ENCODE measurements at places on chromosomes 4 and X. TPM values are rescaled to one million over a fixed set of nuclear protein-coding genes. Genes with fewer than 3 reads are reported as not detected.

Gene MAGEA6
- polyA plus RNA-seq: not detected

Gene XG
- not detected for polyA plus RNA-seq

Gene PAGE2
- polyA plus RNA-seq: not detected

Gene SPOCK3
- polyA plus RNA-seq: not detected

Gene IL2
- polyA plus RNA-seq: not detected

Gene CCDC110
- polyA plus RNA-seq: 3.1 TPM

Gene FRMPD3
- polyA plus RNA-seq: not detected

Gene NSUN7
- 0.17 TPM for polyA plus RNA-seq

Gene GAGE12H
- not detected for polyA plus RNA-seq

Gene FAM184B
- polyA plus RNA-seq: not detected

Gene ABLIM2
- not detected for polyA plus RNA-seq

Gene FAT4
- not detected for polyA plus RNA-seq

Gene EPHA5
- polyA plus RNA-seq: not detected

Gene PGAM4
- 0.19 TPM for polyA plus RNA-seq

Gene TMEM33
- polyA plus RNA-seq: 35.6 TPM

Gene EXOC1L
- not detected for polyA plus RNA-seq

Gene SLC25A53
- polyA plus RNA-seq: 4.5 TPM

Gene ZNF141
- 10.8 TPM for polyA plus RNA-seq

Gene TREX2
- polyA plus RNA-seq: 0.33 TPM

Gene ABHD18
- 8.7 TPM for polyA plus RNA-seq

Gene RRH
- polyA plus RNA-seq: not detected

Gene REPS2
- 2.1 TPM for polyA plus RNA-seq

Gene UGT2B10
- not detected for polyA plus RNA-seq

Gene MAGEB2
- polyA plus RNA-seq: not detected

Gene RENBP
- not detected for polyA plus RNA-seq

Gene MED12
- 10.5 TPM for polyA plus RNA-seq

Gene NAAA
- polyA plus RNA-seq: 3.6 TPM

Gene PDE6B
- 6.4 TPM for polyA plus RNA-seq

Gene L1CAM
- polyA plus RNA-seq: 0.05 TPM

Gene IL2RG
- 257 TPM for polyA plus RNA-seq

Gene VCX3A
- polyA plus RNA-seq: not detected

Gene SPANXC
- polyA plus RNA-seq: not detected

Gene USP17L20
- not detected for polyA plus RNA-seq

Gene MAGEA1
- not detected for polyA plus RNA-seq

Gene MAGEC3
- not detected for polyA plus RNA-seq

Gene ADH1B
- polyA plus RNA-seq: not detected

Gene GAGE1
- polyA plus RNA-seq: not detected

Gene KLKB1
- polyA plus RNA-seq: not detected

Gene HS6ST2
- not detected for polyA plus RNA-seq

Gene RPS6KA6
- polyA plus RNA-seq: 0.49 TPM

Gene USP38
- polyA plus RNA-seq: 14.7 TPM

Gene ESX1
- polyA plus RNA-seq: not detected

Gene EVC2
- 5.9 TPM for polyA plus RNA-seq

Gene UNC5C
- polyA plus RNA-seq: 0.19 TPM
